Adipocyte (in vitro differentiated cells): ENCODE measurements at places on chromosomes 5 and 9.
A peak's percentile ranks its signal among the peaks of the same experiment; 100 is the strongest.

GRCh38 chr9:21761309-21761901 lies 41.0 kb upstream of the MTAP start:
- no peak for DNase-seq

DNA sequence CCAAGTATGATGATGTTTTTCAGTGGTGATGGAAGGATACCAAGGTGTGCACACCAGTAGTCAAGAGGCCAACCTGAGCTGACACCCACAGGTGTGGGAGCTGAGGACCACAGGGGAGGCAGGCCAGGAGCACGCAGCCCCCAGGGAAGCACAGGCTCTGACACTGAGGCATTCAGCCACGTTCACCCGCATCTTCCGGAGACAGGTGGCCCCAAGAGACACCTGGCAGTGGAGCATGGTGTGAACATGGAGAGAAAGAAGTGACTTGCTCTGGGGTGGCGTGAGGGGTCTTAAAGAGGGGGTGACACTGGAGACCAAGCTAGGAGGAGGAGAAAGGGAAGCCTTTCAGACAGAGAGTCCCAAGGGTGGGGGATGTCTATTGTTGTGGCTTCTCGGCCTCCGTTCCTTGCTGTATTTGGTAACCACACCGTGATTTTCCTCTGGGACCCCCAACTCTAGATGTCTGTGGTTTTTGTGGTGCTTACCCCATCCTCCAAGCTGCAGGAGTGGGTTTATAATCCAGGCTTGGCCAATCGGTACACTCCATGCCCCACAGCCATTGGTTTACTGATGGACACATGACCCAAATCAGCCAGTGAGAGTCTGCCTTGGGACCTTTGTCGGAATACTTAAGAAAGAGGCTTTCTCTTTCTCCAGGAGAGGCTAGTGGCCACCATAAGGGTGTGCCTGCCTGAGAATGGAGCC lies 84.6 kb downstream of the HRH2 start:
- DNase-seq = no peak

DNA sequence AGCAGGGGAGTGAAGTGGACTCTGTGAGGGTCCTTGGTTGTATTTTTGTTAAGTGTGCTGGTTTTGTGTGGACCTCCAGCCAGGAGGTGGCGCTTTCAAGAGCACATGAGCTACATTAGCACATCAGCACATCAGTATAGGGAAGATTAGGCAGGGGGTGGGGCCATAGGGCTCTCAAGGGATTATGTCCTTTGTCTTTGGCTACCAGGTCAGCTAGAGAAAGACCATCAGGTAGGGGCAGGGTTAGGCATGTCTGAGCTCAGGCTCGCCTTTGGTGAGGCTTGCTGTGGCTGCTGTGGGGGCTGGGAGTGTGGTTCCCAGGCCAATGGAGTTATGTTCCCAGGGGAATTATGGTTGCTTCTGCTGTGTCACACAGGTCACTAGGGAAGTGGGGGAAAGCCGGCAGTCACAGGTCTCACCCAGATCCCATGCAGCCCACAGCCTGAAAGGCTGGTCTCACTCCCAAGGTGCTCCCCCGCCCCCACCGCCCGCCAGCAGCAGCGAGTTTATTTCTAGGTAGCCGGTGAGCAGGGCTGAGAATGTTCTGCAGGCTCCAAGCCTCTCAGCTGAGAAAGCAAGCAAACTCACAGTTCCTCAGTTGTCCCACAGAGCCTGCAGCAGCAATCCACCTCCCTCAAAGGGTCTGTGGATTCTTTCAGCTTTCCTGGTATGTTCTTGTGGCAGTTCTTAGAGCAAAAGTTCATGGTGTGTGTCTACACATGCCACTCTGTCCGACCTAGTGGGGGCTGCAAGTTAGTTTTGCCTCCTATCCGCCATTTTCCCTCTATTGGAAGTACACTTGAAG lies 13.7 kb downstream of the OR1J1 start:
- DNase-seq = no peak

DNA sequence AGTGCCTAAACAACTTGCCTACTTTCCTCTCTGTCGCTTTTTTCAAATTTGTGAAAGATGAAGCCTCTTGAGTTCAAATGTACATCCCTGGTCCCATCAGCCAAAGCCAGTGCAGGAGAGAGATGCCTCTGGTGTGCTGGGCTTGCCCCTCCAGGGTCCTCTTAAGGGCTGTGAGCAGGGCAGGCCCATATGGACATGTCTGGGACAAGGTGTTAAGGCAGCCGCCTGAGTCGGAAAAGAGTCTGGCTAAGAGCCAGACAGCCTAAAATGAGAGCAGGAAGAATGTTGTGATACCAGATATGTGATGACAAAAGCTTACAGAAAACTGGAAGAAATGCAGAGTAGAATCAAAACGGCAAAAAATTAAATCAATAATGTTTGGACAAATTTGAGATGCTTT lies 72.5 kb downstream of the APTX start:
- DNase-seq = no peak

DNA sequence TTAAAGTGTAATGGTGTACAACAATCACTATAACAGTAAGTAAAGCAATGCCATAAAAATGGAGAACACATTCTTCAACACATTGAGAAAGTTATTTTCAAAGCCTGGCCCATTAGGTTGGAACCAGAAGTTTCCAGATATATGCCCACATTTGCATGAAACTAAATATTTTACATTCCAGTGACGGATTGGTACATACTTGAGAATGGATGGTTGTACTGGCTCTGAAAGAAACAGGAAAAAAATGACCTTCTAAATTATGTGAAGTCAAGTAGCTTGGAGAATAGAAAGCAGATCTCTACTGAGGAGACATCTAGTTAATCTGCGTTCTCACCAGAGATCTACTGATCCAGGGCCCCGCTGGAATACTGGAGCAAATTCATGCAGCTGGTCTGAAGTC lies 1037.0 kb downstream of the NR2F1-AS1 start:
- DNase-seq = peak; percentile 76

DNA sequence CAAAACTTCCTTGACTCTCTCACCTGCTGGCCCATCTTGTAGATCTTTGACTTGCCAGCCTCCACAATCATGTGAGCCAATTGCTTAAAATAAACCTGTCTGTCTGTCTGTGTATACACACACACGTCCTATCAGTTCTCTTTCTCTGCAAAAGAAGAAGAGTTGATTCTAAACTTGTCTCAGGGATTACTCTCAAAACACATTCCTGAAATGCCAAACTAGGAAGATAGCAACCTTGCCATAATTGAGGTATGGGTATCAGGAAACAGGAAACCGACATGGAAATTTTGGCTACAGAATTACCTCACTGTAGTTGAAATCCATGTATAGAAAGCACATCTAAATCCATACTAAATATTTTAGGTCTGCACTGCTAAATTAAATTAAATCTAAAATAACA lies 483.4 kb downstream of the PLK2 start:
- DNase-seq = no peak

DNA sequence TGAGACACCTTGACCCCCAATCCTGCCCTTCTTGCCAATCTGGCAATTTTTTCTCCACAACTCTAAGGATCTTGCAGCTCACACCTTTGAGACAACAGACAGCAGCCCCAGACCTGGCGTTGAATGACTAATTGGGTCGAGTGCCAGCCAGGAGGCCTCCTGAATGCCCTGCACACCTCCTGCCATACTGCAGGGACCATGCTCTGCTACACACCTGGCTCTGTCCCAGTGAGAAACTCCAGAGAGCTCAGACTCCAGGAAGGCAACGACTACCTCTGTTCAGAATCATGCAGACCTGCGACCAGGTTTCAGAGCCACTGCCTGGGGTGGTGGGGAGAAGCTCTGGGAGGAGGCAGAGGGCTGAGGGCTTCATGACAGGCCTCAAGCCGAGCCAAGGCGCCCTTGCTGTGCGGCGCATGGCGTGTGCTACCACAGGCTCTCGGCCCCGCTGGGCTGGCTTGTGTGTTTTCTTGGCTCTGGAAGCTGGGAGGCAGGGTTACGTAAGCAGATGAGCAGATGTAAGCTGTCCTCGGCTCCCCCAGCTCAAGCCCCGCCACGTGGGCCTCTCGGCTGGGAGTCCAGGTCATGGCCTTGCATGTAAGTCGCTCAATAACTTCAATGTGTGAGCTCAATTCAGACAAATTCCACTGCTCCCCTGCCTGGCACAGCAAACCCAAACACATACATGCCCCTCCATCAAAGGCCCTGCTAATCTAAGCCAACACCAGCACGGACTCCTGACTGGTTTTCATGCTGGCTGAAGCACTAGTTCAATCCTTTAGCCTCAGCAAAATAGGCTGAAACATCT lies 27.5 kb downstream of the B4GALT1 start:
- peak; percentile 78 for DNase-seq

DNA sequence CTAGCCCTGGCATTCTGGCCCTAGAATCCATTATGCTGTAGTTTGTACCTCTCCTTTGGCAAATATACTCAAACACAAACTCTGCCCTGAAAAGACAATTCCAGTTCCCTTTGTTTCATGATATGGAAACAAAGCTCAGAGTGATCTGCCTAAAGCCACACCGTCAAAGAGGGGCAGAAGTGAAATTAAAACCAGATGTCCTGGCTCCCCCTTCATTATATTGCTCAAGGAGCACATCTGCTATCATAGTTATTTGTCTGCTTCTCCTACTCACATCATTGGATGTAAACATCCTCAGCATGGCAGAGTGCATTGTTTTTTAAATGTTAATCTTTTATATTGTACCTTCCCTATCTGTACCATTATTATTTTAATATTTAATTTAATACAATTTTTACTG lies 266.7 kb upstream of the SMARCA2 start:
- no peak for DNase-seq

DNA sequence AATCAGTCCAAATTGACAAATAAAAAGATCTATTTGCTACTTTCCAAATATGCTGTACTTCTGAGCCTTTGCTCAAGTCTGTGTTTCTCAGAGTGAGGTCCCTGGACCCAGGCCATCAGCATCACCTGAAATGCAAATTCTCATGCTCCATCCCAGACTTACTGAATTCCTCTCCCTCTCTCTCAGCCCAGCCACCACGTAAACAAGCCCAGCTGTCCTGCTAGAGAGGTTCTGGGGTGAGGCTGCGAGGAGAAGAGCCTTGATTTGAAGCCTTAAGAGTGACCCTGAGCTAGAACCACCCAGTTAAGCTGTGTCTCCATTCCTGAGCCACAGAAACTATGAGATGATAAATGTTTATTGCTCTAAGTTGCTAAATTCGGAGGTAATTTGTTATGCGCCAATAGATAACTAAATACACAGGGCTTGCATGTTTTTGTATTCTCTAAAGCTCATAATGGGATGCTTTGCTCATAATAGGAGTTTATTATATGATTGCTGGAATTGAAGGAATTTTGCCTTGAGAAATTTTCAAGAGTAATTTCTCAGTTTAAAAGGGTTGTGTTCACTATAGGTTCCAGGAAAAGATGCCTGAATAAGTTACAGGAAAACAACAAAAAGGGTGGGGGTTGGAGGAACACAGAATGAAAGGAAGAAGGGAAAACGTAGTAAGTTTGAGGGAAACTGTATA lies 98.9 kb upstream of the SPATA31D4 start:
- peak; percentile 39 for DNase-seq

DNA sequence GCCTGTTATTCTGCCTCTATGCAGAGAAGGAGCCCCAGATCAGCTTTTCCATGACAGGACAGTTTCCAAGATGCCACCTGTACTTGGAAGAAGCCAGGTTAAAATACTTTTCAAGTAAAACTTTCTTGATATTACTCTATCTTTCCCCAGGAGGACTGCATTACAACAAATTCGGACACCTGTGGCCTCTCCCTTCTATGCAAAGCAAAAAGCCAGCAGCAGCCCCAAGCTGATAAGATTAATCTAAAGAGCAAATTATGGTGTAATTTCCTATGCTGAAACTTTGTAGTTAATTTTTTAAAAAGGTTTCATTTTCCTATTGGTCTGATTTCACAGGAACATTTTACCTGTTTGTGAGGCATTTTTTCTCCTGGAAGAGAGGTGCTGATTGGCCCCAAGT lies 301 bp upstream of the IL4 start:
- no peak for DNase-seq

DNA sequence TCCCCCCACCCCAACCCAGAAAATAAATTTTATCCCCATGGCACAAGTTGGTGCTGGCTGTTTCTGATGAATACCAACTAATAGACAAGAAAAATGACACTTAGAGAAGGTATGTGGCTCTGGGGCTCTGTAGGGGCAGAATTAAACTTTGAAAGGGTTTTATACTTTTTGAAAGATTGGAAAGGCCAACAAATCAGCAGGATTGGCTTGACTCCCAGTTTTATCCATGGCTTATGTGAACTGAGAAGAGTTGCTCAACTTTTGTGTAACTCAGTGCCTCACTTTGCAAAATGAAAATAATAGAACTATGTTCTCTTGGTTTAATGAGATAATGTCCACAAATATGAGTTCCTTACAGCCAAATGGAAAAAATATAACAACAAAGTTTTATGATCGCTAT lies 288.9 kb upstream of the KIF2A start:
- DNase-seq = peak; percentile 92

DNA sequence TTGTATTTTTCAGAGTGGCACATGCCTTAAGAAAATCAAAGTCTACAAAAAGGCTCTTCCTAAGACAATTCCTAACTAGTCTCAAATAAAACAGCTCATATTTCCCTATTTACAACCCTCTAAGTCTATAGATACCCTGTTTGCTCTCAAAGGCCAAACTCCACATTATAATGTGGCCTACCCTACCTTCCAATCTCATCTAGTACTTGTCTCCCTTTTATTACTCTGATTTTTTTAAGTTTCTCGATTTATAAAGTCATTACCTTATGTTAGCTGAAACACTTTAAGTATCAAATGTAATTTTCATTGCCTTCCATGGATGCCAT lies 19.4 kb downstream of the KIAA1191 start:
- no peak for DNase-seq

- peak; percentile 94 for DNase-seq
These were observed 4.8 kb upstream of the SMU1 start for GRCh38 chr9:33081128-33081851.

GRCh38 chr5:54738118-54738972 lies 220.8 kb downstream of the SNX18 start:
- peak; percentile 58 for DNase-seq

GRCh38 chr9:75105841-75106240 lies 17.5 kb downstream of the OSTF1 start:
- DNase-seq = no peak

DNA sequence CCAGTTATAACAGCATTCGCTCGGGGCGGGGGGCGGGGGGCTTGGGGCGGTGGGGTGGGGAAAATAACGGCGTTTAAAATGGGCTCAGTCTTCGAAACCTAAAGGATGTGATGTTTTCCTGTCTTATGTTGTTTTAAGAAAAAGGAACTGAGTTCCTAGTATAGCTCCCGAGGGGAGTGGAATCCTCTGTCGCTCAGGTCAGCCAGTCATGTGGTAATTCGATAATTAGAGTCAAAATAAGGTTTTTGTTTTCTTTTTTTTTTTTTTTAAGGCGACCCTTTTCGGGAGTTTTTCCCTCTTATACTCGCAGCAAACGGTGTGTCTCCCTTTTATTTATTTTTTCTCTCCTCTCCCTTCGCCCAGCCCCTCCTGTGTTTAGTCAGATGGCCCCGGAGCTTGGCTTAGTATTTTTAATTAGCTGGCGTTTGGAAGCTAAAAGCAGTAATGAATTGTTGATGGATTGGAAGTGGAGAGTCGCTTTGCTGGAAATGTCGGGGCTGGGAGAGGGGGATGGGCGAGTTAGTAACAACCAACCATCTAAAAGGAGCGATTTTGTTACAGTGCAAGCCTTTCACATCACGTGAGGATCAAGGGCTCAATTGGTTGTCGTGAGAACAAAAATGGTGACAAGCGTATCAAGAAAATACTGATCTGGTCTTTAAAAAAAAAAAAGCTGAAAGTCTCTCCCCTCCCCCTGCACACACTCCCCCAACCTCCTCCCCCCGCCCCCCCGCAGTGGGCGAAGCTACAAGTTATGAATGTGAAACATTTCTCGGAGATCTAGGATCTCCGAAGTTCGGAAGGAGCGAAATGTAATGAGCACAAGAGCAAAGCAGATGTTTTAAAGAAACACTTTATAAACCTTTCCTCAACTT lies 714 bp upstream of the ZNF608 start:
- DNase-seq = peak; percentile 95

GRCh38 chr5:138096997-138097828 lies 13.4 kb downstream of the WNT8A start:
- DNase-seq = no peak
